H9 (cell line): ENCODE measurements at places on chromosomes 11 and 22.

- DNase-seq, result no peak
Observed at GRCh38 chr11:120031612-120032600, 106.0 kb downstream of the TRIM29 start.

DNA sequence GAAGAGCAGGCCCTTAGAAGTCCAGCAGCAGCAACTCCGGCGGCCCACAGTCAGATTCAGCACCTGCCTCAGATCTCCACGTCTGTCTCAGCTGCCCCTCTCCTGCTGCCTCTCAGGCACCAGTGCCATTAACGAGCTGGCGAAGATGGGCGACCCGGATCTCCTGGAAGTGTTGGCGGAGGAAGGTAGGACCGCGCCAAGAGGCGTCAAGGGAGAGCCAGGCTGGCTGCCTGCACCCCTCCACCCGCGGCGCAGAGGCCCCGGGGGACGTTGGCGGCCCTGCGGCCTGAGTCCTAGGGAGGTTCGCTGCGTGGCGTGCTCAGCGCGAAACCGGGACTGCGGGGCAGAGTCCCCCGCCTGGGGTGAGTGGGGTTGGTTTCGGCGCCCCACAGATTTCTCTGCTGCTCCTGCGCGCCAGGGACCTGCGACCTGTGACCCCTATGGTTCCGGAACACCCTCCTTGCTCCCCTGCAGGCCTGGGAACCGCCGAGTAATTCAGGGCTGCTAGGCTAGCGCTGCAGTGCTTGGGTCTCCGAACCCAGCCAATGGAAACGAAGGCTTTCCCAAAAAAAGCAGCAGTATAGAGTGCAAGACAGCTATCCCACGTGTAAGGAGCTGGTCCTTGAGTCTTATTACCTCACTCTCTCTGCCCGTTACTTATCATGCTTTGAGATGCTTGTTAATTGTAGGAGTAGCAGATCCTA is 615 bp downstream of the ANO5 start:
- peak; percentile 68 for DNase-seq

DNA sequence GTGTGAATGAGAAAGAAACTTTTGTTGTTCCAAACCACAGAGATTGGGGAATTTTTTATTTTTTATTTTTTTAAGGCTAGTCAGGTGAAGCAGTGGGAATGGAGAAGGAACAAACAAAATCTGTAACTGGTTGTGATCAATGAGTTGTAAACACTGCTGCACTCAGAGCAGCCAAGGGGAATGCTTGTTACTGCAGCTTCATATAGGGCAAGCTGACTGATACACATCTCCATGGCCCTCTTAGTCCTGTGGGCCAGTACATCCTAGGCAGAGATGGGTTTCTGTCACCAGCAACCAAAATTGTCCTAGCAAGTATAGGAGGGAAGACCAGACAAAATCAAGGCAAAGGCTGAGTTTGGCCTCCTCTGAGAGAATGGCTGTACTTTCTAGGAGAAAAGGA is 306.8 kb downstream of the CTTN start:
- DNase-seq, result no peak

DNA sequence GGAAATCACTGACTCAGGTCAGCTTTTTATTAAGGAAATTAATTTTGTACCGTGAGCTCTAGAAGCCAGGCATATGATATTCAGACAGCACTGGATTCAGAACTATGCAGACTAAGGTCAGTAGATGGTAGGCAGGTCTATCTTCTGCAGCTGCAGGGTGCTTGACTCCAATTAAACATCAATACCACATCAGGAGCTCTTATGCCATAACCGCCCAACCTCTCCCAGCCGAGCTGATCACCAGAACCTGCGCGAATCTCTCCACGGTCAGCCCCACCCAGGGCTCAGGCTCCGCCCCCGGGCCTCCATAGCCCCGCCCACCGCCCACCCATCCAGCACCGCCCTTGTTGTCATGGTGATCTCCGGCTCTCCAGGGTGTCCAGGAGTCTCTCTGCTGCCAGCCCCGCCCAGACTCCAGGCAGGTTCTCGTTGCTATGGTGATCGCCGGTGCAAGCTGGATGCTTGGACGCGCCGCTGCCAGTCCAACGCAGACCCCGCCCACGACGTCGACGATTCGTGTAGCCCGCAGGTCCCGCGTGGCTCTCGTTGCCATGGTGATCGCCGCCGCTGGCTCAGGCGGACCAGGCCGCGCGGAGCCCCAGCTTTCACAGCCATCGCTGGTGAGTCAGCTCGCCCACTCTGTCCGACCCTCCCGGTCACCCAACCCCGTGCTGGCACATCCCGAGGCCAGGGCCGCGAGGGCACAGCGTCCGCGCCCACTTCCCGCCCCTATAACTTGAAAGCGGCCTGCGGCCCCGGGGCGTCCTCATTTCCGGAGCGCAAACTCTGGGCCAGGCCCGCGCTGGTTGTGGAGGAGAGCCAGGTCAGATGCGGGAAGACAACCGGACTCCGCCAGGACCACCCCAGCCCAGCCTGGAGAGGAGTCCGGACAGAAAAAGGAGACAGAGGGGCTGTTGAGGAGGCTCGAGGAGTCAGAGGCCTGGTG is at the start of gene RAB36:
TSS of gene RAB36 (plus strand) at position 546 of the 946 bp plus-strand sequence. CDS start 1,140 bp downstream, outside the sequence.
- peak; percentile 100 for DNase-seq

DNA sequence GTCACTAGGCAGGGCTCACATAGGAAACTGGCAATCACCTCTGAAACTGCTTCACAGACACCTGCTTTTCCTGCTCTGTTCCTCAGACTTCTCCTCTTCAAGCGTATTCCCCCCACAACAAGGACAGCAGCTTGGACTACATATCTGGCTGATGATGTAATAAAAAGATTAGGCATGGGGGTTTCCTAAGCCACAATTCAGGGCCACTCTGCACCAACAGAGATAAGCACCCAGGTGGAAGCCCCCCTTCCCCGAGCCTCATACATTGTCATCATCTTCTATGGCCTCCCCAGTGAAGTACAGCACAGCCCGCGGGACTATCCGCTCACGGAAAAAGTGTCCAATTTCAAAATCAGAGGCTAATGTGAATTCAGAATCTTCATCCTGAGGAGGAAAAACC is 25.0 kb upstream of the PHLDA2 start:
- no peak for DNase-seq

DNA sequence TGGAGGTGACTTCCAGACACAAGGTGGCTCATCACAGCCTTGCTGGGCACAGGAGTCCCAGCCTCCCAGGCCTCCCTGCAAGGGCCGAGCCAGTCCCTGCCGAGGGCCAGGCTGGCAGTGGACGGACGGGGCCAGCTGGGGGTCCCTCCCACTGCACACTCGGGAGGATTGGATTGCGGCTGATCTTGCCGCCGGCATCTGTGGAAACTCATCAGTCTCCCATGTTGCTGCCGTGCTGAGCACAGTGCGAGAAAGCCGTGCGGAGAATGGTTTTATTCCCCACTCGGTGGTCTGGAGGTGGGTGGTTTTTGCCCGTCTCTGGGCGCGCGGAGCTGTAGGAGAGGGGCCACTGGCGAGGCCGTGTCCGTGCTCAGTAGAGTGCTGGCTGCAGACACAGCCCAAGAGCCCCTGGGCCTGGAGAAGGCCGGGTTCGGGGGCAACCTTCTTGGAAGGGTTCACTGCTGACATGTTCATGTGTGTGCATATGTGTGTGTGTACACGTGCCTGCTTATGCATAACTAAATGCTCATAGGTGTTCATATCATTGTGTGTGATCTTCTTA is 1246.4 kb downstream of the BRD1 start:
- no peak for DNase-seq

- no peak for DNase-seq
Observed at GRCh38 chr22:32780726-32781310, 20.7 kb upstream of the TIMP3 start.

GRCh38 chr11:94623120-94623735 is 56.1 kb downstream of the PIWIL4 start:
- peak; percentile 84 for DNase-seq

GRCh38 chr11:112394304-112394703 is 133.6 kb upstream of the PLET1 start:
- no peak for DNase-seq

DNA sequence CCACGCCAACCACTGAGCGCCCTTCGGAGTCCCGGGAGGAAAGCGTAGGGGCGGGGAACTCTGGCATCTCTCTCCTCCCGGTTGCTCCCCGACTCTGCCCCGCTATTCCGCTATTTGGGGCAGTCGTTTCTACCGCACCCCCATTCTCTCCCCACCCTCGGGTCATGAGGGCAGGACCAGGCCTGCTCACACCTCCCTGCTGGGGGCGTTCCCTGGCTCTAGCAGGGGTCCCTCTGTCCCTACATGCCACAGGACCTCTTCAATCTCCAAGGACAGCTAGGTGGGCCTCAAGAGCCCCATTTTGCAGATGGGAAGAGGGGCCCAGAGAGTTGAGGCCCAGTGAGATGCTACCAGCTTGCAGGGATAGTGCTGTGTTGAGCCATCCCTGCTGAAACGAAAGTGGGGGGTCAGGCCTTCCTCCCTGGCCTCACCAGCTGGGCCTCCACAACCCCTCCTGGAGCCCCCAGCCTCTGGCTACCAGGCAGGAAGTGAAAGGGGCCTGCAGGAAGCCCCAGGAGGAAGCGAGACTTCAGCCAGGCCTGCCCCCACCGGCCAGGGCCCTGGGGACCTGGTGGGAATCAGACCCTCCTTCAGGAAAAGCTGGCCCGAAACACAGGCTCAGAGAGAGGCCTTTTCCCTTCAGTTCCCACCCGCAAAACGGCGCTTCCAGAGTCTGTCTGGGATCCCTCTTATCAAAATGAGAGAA is 5.5 kb upstream of the SHISA8 start:
- DNase-seq, result no peak

- DNase-seq, result no peak
Observed at GRCh38 chr11:14114786-14115185, 152.3 kb downstream of the SPON1 start.

DNA sequence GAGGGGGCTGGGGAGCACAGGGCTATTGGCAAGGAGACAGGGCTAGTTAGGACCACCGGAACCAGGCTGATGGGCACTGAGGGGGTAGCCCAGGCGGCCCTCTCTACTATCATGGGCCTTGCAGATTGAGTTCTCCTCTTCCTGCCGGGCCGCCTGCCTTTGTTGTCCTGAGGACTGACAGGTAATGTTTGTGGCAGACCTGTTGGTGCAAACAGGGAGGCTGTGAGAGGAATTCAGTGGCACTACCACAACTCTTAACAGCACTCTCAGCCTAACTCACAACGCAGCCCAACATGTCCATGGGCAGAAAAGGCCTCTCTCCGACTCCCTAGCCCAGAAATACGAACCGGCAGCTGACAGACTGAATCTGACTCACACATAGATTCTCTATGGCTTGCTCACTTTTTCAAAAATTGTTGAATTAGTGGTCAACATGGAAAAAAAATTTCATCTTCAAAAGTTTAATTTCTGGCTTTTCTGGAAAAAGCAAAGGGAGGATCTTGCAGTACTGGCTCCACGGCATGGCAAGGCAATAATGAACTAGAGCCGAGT is 11.4 kb downstream of the KCNJ5 start:
- no peak for DNase-seq

DNA sequence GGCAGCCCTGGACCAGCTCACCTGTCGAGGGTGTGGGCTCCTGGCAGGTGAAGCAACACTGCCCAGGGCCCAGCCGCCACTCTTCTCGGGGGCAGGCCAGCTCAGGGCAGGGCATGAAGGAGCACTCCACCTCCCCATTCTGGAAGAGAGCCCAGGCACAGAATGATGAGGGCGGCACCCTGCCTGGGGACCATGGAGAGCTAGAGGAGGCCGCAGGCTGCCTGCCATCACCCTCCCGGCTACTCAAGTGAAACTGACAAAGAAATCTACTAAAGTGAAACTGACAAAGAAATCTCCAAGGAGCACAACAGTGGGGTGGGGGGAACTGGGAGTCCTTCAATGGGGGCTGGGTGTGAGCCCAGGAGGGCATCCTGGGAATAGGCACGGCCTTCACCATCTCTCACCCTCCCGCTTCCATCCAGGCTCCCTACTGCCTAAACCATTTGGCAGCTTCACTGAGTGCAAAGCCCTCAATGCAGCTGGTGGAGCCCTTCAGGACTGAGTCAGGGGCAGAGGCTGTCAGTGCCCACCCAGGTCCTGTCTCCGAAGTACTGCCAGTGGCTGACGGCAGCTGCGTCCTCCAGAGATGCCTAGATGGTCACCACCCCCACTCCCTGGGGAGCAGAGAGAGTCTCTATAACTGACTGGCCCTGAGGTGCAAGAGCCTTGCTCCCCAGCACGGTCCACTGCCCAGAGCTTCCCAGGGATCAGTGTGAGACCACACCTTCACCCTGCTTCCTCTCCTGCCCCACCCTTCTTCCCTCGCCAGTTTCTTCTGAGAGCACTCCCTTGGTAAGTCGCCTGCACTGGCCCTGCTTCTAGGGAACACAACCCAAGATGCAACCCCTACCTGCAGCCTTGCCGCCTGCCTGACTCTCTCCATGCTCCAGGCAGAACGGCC is 21.7 kb downstream of the VWCE start:
- no peak for DNase-seq

GRCh38 chr11:19279451-19279850 is 38.7 kb upstream of the E2F8 start:
- DNase-seq, result peak; percentile 72

GRCh38 chr11:58524232-58525036 is 16.5 kb upstream of the OR5B21 start:
- DNase-seq, result peak; percentile 80

- DNase-seq, result no peak
Observed at GRCh38 chr11:70483077-70483861, 84.9 kb downstream of the CTTN start.

DNA sequence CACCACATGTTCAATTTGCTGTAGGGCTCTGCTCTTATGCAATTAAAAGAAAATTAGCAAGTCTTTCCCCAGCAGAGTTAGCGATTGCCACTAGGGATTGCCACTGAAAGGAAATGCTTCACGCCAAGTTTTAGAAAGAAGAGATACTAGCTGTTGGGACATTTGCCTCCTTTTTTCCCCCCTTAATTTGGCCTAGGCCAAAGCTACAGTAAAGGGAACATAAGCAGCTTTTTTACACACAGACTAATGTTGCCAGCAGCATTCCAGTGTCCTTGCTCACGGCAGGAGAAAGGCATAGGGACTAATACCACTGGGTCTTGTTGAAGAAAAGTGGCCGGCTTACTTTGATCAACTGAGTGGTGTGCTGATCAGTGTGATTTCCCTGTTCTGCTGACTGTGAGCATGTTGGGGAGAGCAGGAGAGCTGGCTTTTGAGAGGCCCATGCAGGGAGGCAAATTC is 71.2 kb downstream of the PHF21A start:
- DNase-seq, result peak; percentile 45

GRCh38 chr11:44192462-44193100 is 97.1 kb downstream of the EXT2 start:
- DNase-seq, result no peak

DNA sequence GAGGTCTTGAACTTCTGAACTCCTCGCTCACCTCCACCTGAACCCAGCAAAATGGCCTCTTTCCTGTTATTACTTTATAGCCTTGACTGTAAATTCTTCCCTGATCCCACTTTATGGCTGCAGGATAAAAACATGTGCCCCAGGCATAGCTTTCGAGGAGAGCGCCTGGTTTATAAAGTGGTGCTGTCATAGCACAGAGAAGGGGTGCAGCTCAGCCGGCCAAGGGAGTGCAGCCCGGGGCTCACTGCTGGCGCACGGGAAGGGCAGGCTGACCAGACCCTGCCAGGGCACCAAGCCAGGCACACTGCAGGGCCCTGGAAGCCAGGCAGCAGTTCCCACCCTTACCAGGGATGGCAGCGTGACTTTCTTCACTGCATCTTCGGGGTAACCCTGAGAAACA is 50.9 kb downstream of the ISX start:
- no peak for DNase-seq

- DNase-seq, result no peak
Observed at GRCh38 chr11:132814410-132814809, 717.9 kb downstream of the OPCML start.

- DNase-seq, result no peak
Observed at GRCh38 chr11:128422576-128423370, 164.6 kb downstream of the ETS1 start.

- no peak for DNase-seq
Observed at GRCh38 chr22:42160830-42161696, 30.5 kb upstream of the CYP2D6 start.

- DNase-seq, result peak; percentile 59
Observed at GRCh38 chr22:23533771-23534191, 46.3 kb downstream of the IGLL1 start.
